ENCODE measurements at places on chromosomes 4 and X.

- DNase-seq: peak; percentile 22
These were observed 66.1 kb downstream of the KLHL4 start for GRCh38 chrX:87583679-87584078.

DNA sequence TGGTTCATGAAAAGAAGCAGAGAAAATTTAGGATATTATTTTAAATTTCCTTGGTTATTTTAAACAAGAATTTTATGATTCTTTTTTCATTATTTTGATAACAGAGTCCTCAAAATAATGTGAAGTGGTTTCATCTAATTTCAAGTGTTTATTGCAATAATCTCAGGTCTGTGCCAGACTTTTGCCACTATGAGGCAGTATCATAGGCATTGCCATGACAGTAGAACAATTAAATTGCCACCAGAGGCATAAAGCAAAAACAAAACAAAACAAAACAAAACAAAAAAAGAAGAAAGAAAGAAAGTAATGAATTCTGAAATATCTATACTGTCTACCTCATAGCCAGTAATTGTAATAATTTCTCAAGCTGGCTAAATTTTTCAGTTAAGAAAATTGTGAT is 739.2 kb downstream of the KCTD8 start:
- DNase-seq: no peak

- no peak for DNase-seq
These were observed 5.0 kb upstream of the ZCCHC4 start for GRCh38 chr4:25307596-25307995.

GRCh38 chr4:177118596-177118995 is 191.1 kb upstream of the NEIL3 start:
- DNase-seq: no peak

DNA sequence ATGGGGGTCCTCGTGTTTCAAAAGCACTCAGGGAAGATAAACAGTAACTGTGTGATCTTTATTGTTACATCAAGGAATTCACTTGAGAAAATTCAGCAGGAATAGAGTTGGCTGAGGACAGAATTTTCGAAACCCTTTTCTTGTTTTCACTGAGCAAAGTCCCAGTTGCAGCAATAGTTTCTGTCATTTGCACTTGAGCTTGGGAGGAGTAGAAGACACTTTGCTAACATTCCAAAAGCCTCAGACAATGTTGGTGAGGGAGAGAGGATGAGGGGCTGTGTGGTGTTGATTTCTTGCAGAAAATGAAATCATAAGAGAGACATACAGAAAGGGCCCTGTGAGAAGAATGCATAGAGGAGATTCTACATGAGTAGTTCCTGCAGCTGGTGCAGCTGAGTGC is 151.9 kb upstream of the DIPK2B start:
- DNase-seq: no peak

DNA sequence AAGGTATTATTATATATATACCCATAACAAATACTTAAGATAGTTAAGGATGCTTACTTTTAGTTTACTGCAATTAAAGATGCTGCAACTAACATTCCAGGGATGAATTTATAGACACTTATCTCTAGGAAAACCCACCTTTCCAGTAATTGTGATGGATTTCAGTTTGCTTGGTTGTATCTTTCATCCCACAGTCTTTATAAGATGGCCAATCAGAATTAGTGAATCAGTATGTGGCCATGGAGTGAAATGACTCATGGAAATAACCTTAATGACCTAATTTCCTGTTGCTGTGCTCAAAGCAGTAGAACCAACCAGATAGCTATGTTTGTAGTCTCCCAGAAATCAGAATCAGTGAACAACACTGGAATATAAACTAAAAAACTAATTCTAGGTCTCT is 26.4 kb downstream of the MOSPD2 start:
- no peak for DNase-seq

DNA sequence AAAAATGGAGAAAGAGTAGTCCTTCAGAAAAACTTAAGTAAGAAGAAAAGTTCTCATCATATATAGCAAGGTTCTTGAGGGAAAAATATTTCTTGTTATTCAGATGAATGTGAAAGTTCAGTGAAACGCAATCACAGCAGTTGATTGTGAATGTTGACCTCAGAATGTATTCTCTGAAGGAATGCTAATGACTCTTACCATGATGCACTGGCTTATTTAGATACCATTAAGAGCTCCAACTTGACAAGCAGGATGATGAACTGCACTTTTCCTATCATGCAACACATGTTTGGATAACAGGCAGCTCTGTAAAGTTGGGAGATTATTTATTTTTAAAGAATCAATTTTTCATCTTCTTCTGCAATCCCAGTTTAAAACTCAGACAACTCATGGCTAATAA is 115.5 kb upstream of the MYOZ2 start:
- no peak for DNase-seq

DNA sequence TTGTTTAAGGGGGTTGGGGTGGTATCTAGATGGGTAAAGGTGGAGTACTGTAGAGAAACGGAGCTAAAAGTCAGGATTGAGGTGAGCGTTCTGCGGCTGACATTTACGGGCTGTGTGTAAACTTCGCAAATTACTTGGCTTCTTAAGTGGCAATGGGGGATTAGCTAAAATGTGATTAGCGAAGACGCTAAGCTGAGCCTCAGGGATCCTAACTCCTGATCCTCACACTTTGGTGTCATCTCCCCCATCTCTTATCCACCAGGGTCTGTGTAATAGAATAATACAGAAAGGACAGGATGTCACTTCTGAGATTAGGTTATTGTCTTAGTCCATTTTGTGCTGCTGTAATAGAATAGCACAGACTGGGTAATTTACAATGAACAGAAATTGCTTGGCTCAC is 10.6 kb upstream of the FAT1 start:
- no peak for DNase-seq

DNA sequence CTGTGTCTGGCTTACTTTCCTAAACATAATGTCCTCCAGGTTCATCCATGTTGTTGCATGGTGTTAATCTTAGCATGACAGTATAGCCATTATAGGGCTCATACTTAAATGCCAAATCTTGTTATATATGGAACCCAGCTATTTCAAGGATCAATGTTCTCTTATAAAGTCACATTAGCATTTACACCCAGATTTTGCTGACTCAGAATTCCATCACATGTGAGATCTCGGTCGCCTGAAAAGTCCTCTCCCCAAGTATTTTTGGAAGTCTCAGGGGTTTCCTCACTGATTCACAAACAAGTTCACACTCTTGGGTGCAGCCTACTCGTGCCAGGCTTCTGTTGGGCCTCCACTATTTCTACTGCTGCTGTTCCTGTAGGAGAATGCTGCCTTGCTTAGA is 19.9 kb upstream of the C4orf51 start:
- DNase-seq: no peak

- DNase-seq: no peak
These were observed 88.4 kb downstream of the WDFY3 start for GRCh38 chr4:84878090-84878489.

GRCh38 chr4:118950929-118951570 is 62.4 kb downstream of the SYNPO2 start:
- no peak for DNase-seq

- DNase-seq: peak; percentile 51
These were observed 581 bp upstream of the STK32B start for GRCh38 chr4:5050520-5051277.

- DNase-seq: no peak
These were observed 3.1 kb downstream of the MID1IP1 start for GRCh38 chrX:38804432-38804681.

DNA sequence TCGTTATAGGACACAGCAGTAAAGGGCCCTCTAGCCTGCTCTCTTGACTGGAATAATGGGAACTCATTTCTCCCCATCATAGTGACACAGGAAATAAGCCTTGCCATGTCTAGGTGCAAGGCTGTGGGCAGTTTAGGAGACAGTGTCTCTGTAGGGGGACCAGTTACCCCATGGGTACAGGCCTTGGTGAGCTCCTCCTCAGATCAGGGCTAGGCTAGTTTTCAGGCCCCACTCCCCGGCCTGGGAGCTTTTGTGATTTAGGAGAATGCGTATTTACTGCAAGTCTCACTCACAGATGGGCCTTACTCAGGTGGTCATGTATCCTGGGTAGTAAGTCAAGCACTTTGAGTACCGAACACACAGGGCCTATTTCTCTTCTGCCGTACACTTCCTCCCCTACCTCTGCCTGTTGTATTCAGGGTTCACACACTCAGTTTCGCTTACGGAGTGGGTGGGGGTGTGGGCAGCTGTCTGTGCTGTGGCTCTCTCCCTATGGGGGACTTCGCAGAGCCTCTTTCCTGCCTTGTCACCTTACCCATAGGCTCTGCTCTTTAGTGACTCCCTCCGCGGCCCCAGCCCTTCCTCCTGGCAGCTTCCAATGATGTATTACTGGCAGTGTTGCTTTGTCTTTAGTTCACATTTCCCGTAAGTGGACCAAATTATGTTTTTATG is 34.2 kb downstream of the FAM193A start:
- no peak for DNase-seq

DNA sequence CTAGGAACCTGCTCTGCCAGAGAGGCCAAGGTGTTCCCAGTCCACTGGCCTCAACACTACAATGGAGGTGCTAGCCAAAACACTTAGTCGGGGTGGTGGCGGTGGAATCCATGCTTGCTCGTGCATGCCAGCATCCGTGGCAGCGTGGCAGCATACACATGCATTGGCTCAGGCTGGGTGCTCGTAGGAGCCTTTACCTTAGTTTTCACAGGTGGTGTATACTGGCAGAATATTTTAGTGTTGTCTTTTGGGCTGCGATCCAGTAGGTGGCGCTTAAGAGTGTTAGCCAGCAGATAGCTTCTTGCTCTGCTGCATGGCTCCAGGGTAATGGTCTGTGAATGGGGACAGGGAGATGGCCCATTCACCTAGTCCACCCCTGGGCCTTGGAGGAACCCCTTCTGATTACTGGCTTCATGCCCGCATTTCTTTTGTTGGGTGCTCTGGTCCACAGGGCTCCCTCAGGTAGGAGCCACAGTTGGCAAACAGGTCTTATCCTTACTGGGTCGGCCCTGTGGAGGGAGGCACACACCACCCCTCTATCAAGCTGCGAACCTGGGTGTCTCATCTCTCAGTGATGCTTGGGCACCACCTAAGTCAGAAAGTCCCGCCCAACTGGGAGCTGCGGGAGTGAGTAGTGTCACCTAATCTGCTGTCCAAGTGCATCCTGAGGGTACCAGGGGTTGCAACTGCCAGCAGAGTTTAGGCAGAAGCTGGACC is 40.0 kb downstream of the RIPPLY1 start:
- DNase-seq: peak; percentile 33

DNA sequence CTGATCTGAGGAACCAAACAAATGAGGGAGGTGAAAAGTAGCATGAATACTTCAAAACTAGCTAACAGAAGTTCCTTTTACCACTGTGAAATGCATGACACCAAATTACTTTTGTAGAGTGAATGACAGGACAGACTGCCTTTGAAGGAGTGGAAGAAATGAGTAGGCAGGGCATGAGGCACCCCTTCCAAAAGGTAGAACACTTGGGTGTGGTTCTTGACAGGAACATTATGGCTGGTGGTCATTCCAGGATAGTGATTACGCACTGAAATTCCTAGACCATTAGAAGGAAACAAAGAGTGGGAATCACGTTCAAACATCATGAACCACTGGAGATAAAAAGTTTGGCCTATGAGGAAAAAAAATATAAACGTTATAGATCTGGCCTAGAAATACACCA is 4.9 kb downstream of the HUWE1 start:
- no peak for DNase-seq

- peak; percentile 26 for DNase-seq
These were observed 143.6 kb downstream of the SLIT2 start for GRCh38 chr4:20395160-20395773.

GRCh38 chr4:6767386-6767747 is 15.2 kb upstream of the KIAA0232 start:
- DNase-seq: no peak

DNA sequence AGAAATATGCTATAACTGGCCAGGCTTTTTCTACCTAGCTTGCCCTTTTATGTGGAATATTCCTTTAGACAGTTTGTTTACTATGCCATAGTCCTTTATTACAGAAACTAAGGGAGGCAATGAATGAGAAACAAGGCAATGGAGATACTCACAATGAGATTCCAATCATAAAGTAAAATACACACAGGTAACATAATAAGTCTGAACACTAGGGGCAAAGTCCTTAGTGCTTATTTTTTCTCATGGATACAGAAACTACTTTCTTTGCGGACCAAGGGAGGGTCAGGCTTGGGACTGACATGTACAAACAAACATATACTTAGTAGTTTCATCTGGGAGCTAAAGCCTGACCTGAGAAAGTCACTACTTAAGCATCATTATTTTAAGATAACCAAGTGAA is 16.0 kb upstream of the UGT8 start:
- no peak for DNase-seq

- no peak for DNase-seq
These were observed 15.7 kb downstream of the FAM184B start for GRCh38 chr4:17765514-17766286.

DNA sequence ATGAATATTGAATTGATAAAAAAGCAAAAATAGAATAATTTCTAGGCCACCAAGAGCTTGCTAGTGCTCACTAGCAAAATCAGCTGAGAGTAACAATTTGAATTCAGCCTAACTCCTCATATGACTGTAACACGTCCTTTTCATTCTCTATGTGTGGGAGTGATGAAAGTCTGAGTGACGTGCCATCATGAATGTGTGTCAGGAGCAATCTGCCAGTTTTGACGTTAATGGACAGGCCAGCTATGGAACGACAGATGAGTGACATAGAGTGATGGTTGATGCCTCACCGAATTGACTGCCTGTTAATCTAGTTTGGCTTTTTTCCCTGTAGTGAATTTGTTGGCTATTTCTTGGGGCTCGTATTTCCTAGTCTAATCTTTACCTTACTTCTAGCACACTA is 200.7 kb downstream of the TLL1 start:
- DNase-seq: no peak

- DNase-seq: no peak
These were observed 17.6 kb downstream of the TKTL1 start for GRCh38 chrX:154313147-154313546.

DNA sequence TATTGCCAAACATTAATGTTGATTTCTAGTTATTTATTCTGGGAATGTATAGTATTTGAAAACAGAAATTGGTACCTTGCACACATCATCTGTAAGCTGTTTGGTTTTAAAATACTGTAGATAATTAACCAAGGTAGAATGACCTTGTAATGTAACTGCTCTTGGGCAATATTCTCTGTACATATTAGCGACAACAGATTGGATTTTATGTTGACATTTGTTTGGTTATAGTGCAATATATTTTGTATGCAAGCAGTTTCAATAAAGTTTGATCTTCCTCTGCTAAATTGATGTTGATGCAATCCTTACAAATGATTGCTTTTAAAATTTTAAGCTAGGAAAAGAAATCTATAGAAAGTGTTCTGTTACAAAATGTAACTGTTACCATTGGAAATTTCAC is 30.8 kb upstream of the FMR1NB start:
- no peak for DNase-seq

DNA sequence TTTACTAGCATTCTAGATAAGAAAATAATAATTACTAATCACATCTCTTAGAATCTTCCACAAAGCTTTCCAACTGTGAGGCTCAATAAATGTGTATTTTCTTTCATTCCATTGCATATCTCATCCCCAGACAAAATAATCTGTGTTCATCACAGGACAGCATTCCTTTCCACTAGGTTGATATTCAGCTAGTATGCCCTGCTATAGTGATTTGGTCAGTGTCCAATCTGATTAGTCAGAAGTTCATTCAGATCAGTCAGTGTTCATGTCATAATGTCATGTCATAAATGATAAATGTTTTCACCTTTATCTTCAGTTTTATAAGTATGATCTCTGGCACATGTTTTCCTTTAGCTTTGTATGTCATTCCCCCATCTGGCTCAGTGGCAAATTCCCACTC is 611.4 kb downstream of the KCTD8 start:
- no peak for DNase-seq

GRCh38 chrX:101462892-101463291 is 22.4 kb upstream of the ARMCX4 start:
- peak; percentile 44 for DNase-seq
